ENCODE measurements at places on chromosomes 6 and 20. TPM values are rescaled to one million over a fixed set of nuclear protein-coding genes. Genes with fewer than 3 reads are reported as not detected.

The LPA gene
- 0.88 TPM for total RNA-seq

The FKBP1A gene
- total RNA-seq, result 253 TPM

The GINS1 gene
- total RNA-seq, result 1.3 TPM

The BIRC7 gene
- not detected for total RNA-seq

The DNAH8 gene
- not detected for total RNA-seq

The MUC21 gene
- total RNA-seq, result not detected

The CNR1 gene
- 6.4 TPM for total RNA-seq

The EPHA7 gene
- total RNA-seq, result 2.1 TPM

The NOTCH4 gene
- 10.9 TPM for total RNA-seq

The SLC22A23 gene
- 5.4 TPM for total RNA-seq

The RUNX2 gene
- total RNA-seq, result 0.26 TPM

The NFATC2 gene
- 36.4 TPM for total RNA-seq

Measured in uterus (tissue), 4 donors.